ENCODE measurements at places on chromosomes 4 and X.

GRCh38 chr4:109302361-109303139 lies at the start of gene COL25A1:
Gene COL25A1 (minus strand): TSS chr4:109302658.
- no peak for DNase-seq

DNA sequence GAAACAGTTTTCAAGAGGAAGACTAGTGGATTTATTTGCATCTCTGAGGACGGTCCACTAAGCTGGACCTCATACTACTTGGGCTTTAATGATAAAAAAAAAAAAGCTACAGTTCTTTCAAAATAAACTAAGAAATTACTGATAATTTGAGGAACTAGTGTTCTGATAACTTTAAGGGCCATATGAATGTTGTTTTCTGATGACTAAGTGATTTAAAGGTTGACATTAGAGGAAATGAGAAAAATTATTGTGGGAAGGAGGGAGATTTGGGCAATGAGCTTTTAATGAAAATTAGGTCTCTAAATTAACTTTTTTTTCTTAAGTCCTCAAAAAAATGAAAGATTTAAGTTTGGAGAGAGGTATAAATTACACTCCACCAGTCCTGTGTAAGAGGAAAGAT lies 60.8 kb upstream of the IL2 start:
- no peak for DNase-seq

DNA sequence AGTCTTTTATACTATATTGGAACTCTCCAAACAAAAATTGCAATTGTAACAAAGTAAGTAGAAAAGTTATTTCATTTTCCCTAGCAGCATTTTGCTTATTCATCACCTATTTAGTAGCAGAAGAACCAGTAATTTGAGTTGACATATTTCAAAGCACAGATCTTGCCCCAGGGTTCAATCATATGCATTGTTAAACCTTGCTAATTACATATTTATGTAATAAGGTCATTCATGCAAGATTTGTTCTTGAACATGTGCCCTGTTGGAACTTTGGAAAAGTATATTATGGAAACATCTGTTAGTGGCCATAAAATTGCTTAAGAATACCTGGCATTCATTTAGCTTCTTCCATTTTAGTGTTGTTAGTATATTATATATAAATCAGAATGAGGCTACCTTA lies 191.7 kb downstream of the TLL1 start:
- DNase-seq: no peak

- DNase-seq: no peak
Observed at GRCh38 chr4:155901013-155901412, 2.5 kb upstream of the TDO2 start.

- DNase-seq: no peak
Observed at GRCh38 chrX:91331476-91331875, 103.2 kb upstream of the PABPC5 start.

Data from DMS 273 treated with DMSO at 0.1 percent for 48 hours (cell line).